ENCODE measurements at places on chromosomes 13 and 19.

- DNase-seq, result no peak
Observed at GRCh38 chr13:76472916-76473315, 413.3 kb downstream of the KCTD12 start.

DNA sequence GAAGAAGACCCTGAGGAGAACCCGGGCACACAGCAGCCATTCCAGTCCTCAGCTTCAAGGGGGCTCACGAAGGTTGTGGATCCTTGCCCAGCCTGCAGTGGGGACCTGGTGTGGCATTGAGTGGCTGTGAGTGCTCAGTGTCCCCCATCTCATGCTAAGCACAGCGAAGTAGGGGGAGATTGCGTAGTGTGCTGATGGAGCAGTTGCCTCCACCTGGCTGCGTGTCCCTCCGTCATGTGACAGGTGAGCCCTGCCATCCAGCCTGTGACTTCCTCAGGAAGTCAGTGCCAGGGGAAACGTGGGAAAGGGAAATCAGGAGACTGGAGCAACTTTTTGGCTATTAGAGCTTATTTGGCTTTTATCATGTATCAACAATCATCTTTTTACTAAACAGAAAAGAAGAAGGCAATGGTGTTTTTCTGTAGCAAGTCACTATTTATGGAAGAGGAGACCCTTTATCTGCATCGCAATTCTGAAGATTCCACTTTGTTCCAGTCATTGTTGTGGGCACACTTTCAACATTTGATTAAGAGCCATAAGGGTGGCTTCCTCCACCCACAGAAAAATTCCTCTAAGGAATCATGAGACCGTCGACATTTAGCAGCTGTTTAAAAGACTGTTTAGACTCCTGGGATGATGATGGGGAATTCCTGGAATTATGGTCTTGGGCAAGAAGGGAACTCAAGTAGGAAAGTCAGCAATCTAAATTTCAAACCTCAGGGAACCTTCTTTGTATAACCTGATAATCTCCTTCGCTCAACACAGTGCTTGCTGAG is 126.8 kb upstream of the SPATA13 start:
- DNase-seq, result no peak

GRCh38 chr19:19740755-19741154 is 7.8 kb upstream of the ZNF14 start:
- DNase-seq, result no peak

DNA sequence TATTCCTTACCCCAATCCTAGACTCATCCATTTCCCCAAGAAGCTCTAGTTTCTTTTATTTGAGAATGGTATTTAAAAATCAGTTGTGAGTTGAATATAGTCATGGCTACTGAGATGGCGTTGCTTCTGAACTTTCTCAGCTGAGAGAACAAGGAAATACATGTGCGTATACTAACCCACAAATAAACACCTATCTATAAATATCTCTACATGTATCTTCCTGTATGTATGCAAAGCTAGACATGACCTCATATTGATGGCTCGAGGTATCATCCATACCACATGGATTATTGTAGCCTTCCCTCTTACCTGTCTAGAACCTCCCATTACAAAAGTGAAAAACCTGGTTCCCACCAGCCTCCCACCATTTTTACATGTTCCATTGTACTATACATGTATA is 141.0 kb downstream of the UFM1 start:
- DNase-seq, result no peak

DNA sequence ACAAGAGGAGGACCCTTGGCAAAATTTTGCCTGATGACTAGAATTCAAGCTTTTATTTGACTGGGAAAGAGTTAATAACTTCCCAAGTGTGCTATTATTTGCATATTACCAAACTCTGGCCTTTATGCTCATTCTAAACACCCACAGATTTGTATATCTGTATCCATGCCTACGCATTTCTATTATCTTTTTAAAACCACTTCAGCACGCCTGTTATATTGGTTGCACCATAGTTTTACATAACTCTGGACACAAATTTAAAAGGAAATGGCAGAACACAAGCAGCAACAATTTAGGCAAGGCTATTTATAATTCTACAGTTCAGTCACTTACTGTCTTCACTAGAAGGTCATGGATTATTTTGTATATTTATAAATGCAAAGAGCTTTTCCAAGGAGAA is 3.7 kb upstream of the RASL11A start:
- no peak for DNase-seq

DNA sequence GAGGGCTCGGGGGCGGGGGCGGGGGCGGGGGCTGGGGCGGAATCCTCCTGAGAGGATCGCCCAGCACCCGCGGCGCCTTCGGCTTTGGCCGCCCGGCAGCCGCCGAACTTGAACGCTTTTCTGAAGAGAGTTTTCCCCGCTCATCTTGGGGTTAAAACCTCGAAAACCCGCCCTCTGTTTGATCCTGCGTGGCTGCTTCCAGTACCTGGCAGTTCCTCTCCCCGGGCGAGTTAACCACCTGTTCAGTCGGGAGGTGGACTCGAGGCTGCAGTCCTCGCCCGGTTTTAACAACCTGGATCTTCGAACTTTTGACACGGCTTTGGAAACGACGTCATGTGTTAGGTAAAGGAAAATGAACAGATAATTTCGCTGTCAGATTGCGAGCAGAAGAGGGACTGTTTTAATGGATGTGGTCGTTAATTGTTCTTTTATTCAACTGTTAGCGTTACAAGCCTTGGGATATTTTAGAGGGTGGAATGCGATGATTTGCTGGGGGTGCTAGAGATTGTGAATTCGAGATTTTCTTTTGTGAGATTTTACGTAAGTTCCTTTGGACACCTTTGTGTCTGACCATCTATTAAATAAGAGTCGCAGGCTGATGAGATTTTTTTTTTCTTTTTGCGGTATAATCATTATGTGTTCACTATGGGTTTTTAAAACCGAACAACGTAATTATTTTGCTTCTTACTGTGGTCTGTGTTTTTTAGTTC is 1.0 kb downstream of the FNDC3A start:
- no peak for DNase-seq

DNA sequence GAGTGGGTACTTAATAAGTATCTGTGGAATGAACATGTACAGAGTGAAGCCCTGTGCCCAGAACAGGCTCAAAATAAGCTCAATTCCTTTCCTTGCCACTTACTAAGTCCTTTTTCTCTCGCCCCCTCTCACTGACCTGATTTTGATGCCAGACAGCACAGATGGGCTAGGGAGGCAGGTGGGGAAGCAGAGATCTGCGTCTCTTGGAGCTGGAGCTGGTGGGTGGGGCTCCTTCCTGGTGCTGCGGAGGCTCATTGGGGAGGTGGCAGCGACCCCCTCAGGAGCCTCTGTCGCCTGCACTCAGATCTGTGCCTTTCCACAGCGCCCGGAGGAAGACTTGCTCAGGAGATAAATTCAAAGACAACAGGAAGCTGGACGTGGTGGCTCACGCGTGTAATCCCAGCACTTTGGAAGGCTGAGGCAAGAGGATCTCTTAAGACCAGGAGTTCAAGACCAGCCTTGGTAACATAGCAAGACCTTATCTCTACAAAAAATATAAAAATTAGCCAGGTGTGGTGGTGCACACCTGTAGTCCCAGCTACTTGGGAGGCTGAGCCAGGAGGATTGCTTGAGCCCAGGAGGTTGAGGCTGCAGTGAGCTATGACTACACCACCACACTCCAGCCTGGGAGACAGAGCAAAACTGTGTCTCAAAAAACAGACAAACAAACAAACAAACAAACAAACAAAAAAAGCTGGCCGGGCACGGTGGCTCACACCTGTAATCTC is 14.6 kb downstream of the AKT2 start:
- DNase-seq, result no peak

GRCh38 chr19:5487222-5487621 is 32.0 kb downstream of the ZNRF4 start:
- DNase-seq, result no peak

DNA sequence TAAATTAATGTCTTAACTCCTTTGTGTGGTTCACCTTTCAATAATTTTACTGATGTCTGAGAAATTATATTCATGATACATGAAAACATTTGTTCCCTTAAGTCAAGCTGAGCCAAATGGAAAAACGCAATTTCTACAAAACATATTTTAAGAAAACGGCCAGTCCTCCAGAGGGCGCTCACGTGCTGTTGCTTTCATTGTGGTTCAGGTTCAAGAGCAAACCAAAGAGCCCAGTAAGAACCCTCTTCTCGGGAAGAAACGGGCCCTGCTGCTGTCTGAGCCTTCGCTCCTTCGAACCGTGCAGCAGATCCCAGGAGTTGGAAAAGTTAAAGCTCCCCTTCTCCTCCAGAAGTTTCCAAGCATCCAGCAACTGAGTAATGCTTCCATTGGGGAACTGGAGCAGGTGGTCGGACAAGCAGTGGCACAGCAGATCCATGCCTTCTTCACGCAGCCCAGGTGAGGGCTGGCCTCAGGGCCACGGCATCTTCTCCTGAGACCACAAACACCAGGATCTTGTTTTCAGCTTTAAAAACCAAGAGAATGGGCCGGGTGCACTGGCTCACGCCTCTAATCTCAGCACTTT is 4.3 kb downstream of the FAAP24 start:
- peak; percentile 66 for DNase-seq

DNA sequence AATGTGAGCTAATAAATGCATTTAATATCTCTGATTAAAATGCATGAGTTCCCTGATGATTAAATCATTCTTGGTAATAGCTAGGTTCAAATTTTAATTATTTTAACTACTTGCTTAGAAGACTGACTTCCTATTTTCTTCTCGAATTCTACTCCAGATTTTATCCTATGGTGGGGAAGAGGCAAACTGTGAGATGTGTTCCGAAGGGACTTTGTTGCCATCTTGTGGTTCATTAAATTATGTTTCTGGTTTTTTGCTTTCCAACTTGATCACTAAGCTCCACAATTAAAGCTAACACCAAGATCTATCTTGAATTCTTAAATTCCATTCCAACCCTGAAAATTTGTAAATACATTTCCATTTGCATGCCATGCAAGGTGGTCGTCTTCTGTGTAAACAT is 538.4 kb upstream of the PCDH20 start:
- DNase-seq, result no peak

DNA sequence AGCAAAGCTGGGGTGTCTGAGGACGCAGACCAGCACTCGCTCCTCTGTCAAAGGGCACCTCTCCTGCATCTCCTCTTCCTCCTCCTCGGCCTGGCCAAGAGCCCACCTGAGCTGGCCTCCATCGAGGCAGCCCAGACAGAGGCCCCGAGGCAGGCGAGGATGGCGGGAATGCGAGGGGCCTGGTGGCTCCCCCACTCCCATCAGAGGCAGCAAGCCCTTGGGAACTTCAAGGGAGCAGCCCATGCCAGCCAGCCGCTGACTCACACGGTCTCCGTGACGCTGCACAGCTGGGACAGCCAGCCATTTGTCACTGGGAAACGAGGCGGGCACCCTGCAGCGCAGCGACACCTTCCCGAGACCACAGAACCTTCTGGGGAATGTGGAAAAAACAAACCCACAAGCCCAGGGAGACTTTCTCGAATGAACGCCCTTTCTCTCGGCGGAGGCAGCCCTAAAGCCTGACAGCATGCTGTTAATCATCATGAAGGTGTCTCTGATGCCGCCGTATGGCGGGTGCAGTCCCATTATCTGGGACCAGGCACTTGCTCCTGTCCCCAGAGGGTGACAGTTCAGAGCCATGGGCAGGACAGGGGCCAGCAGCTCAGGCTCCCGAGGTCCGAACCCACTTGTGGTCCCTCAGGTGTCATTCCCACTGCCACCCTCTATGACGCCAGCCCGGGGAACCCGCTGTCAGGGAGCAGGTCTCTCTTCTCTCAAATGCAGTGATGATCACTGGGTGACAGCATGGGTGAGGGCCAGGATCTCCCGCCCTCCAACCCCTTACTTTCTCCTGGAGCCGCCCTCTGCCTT is 53.0 kb downstream of the PEPD start:
- DNase-seq, result no peak

DNA sequence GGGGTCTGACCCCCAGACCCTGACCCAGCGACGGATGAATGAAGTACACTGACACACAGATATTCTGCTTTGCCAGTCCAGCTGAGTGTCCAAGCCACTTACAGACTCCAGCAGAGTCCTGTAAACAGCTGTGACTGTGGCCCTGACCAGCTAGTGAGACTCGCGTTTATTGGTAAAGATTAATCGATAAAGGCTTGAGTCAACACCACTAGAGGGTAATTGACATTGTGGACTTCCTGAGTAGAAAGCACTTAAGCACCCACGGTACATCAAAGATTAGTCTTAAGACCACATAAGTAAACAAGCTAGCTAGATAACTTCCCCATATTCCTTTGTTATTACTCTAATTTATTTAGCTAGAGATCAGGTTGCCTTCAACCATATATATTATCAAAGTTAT is 146.0 kb downstream of the OXGR1 start:
- DNase-seq, result no peak

GRCh38 chr19:33134571-33135041 is 2.7 kb downstream of the WDR88 start:
- no peak for DNase-seq

GRCh38 chr13:86831084-86831483 is 840.1 kb upstream of the SLITRK5 start:
- DNase-seq, result no peak

DNA sequence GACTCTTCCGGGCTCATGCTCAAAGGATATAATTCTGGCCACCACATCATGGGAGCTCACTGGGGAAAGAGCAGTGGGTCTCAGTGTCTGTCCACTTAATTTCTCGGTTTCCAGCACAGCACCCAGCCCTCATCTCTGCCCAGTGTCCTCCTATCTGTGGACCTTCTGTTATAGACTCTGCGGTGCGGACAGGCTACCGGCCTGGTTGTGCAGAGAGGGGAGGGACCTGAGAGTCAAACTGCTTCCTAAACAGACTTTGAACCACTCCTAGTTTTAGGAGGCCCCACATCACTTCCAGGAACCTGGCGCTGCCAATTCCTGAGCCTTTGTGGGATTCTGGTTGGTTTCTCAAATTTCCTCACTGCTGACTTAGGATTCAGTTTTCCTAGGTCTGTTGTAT is 59.8 kb upstream of the MED4 start:
- DNase-seq, result no peak

DNA sequence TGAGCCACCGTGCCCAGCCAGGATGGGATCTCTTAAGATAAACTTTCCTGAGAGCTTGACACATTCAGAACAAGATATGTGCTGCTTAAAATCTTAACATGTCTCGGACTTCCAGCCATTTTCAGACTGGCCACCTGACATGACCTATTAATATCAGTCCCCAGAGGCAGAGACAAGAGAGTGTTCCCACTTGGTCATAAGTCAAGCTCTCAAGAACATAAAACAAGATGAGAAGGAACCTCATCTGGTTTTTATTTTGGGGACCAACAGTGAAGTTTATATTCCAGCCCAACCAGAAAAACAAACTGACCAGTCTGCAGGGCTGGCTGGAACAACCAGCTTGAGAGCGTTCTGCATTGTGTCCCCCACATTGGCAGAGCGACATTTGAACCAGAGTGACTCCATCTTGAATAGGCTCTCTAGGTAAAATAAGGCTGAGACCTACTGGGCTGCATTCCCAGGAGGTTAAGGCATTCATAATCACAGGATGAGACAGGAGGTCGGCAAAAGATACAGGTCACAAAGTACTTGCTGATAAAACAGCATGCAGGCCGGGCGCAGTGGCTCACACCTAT is 21.8 kb upstream of the PLEKHF1 start:
- DNase-seq, result no peak

GRCh38 chr13:106336668-106337067 is 198.8 kb downstream of the EFNB2 start:
- no peak for DNase-seq

Measured in endothelial cell (in vitro differentiated cells).